ENCODE measurements at places on chromosomes 6 and 20.
A peak's percentile ranks its signal among the peaks of the same experiment; 100 is the strongest.

- DNase-seq: no peak
Measured at GRCh38 chr6:56193846-56194245, 53.5 kb downstream of the COL21A1 start.

DNA sequence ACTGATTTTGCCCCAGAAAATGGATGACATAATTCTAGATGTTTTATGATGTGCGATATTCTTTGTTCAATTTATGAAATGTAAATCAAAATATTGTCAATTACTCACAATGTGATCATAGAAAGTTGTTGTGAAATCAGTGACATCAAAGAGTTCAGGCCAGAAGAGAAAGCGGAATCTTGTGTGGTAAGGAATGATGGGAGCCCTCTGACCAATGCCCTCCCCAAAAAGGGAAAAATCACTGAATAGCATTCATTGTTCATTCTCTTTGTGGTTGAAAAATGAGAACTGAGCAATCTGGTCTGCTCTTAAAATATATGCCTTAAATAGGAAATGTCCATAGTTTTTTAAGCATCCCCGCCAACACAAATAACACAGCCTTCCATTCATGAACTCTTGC is 247.1 kb upstream of the GRIK2 start:
- DNase-seq: peak; percentile 14

- no peak for DNase-seq
Measured at GRCh38 chr20:11721411-11721810, 196.3 kb upstream of the BTBD3 start.

DNA sequence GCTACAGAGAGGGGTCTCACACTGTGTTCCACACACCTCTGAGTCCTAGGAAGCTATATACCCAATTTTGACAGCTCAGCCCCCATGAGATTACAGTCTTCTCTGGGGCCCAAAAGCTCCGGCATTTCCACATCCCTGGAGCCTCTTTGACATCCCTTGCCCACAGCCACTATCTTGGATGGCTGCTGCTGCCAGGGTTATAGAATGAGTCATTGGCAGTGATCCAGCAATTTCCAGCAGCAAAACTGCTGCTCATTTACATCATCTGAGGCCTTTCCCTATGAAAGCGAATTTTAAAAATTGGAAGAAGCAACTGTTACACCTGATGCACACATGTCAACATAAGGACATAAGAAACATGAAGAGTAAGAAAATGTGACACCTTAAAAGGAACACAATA is 590.7 kb downstream of the MEI4 start:
- peak; percentile 9 for DNase-seq

DNA sequence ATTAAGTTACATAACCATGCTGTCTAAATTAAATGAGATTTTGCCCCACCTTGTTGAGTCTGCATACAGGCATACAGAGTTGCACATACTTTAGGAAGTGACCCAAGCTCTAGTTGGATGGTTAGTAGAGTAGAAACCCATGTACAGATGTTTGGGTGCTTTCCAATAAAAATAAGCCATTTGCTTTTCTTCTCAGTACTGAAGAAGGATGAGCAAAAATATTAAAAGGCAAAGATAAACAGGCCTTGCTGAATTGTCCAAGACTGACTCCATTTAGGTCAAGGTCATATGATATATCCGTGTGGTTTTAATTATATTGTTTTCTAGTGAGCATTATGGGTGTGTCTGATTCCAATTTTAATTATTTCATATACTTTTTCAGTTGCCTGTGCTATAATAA is 589.4 kb downstream of the RFPL4B start:
- peak; percentile 53 for DNase-seq

GRCh38 chr6:225121-225721 is 67.1 kb upstream of the DUSP22 start:
- no peak for DNase-seq

Data from fibroblast of skin of left biceps (primary cell).